Stimulated activated CD8-positive, alpha-beta memory T cell treated with anti-CD3 and anti-CD28 coated beads, Interleukin-4, amount 100 ng/mL, for 1 hour (primary cell): ENCODE measurements at places on chromosomes 1 and 21.

- DNase-seq = no peak
Observed at GRCh38 chr1:109764561-109765482, 1.1 kb upstream of the EPS8L3 start.

- DNase-seq = no peak
Observed at GRCh38 chr21:36097427-36098181, 27.8 kb downstream of the CBR1 start.

GRCh38 chr1:165898837-165899236, 71.4 kb downstream of the UCK2 start:
- DNase-seq = no peak

DNA sequence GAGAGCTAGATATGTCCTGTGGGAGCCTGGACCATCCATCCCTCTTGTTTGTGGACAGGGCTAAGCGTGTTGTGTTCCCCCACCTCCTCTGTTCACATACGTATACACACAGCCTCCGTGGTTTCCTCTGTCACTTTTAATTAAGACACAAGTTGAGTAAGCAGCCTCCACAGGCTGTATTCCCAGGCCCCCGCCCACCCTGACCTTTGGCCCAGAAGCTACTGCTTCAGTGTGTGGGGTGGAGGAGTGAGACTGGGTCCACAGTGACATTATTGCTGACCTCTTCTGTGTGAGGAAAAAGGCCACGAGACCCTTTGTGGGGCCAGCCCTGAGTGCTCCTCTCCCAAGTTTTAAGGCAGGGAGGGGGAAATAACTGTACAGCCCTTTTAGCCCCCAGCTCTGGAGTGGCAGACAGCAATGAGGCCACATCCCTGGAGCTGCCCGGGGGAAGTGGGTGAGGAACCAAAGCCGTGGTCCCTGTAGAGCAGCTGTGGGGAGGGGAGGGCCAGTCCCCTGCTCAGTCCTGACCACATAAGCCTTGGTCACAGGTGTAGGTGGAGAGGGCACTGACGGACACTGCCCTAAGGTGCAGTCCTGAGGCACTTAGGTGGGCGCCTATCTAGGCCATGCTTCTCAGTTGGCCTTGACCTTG, 4.4 kb downstream of the ELOVL1 start:
- no peak for DNase-seq

DNA sequence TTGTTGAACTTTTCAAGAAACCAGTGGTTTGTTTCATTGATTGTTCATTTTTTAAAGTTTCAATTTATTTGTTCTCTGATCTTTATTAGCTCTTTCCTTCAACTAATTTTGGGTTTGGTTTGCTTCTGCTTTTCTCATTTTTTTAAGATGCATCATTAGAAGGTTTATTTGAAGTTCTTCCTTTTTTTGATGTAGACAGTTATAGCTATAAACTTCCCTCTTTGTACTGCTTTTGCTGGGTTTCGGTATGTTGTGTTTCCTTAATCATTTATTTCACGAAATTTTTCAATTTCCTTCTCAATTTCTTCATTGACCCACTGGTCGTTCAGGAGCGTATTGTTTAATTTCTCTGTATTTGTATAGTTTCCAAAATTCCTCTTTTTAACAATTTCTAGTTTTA, 133.3 kb upstream of the GPR52 start:
- no peak for DNase-seq

DNA sequence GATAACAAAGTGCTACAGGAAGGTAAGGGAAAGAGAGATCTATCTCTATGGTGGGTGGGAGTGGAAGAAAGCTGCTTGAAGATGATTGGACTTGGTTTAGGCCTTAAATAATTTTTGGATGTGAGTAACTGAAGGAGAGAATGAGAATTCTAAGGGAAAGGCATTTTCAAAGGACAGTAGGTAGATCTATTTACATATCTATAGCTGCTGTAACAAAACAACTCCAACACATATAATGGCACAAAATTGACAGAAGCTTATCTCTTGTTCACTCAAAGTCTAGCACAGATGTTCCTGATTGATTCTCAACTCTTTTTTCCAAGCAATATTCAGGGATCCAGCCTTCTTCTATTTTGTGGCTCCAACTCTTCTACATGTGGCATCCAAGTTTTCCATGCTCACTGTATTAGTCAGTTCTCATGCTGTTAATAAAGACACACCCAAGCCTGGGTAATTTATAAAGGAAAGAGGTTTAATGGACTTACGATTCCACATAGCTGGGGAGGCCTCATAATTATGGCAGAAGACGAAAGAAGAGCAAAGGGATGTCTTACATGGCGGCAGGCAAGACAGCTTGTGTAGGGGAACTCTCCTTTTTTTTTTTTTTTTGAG, 3.1 kb upstream of the DDAH1 start:
- DNase-seq = no peak

- peak; percentile 50 for DNase-seq
Observed at GRCh38 chr1:31939484-31940329, 1.5 kb upstream of the PTP4A2 start.

- no peak for DNase-seq
Observed at GRCh38 chr1:235597867-235598553, 51.6 kb downstream of the GNG4 start.

DNA sequence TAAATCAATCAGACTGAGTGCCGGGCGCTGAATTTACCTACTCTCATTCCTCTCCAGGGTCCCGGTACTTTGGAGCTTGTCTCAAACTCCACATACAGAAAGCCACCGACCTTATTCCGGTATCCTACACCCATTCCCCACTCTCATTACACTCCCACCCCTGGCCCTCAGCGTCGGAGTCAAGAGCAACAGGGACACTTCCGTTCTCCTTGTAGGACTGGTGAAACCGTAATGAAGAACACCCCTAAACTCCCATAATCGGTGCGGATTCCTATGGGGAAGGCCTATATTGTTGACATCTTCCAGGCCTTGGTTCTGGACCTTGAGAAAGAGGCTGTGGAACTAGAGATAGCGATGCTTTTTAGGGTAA, 798 bp downstream of the ZBED6 start:
- DNase-seq = no peak

- DNase-seq = no peak
Observed at GRCh38 chr1:108884968-108885367, 8.2 kb downstream of the GPSM2 start.

DNA sequence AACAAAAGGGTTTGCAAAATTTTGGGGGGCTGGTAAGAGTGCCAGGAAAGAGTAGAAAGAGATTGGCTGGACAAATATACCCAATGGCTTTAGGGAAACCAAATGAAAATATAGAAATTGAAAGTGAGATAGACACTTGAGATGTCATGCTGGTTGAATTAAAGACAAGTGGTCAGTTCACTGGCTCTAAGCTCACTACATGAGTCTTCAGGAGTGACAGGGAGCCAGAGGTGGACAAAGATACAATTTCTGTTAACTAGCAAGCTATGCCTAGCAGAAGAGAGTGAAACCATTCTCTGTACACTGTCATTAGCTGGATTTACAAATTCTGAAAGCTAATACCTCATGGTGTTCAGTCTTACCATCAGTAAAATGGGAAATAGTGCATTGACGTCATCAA, 82.5 kb downstream of the TBX15 start:
- DNase-seq = no peak

- DNase-seq = no peak
Observed at GRCh38 chr1:97270508-97271307, 549.1 kb downstream of the PTBP2 start.

DNA sequence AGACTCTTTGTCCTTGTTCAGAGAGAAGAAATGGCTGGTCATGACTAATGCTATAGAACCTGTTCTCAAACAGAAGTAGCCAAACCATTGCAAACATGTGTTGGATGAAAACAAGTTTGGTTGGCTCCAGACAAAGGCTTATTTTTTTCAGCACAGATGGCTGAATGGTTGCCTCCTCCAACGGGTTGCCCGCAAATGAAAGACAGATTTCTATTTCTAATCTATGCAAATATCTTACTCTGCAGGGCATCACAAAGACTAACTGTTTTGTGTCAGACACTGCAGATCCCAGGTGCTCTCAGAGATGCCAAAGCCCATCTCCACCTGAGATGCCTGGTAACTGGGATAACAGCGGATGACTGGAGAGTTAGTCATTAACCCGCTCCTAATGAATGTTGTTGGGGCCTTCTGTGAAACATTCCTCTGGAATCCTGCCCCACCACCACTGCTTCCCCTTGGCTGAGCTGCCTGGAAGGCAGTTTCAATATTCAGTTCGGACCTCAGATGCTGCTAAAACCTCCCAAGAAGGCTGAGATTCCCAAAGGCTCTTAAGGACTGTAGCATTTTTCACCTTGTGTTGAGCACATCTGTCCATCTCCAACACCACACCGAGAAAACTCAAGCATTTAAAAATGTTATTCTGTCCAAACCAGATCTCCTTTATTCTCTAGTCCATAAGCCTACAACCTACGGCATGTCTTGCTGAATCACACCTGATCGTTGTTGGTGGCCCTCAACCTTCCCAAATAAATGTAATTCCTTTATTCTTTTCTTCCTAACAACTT, 104.4 kb downstream of the PTPN14 start:
- DNase-seq = no peak

GRCh38 chr1:186831168-186831567, 2.4 kb downstream of the PLA2G4A start:
- DNase-seq = no peak

GRCh38 chr1:156551066-156551643, 21.2 kb downstream of the IQGAP3 start:
- no peak for DNase-seq

DNA sequence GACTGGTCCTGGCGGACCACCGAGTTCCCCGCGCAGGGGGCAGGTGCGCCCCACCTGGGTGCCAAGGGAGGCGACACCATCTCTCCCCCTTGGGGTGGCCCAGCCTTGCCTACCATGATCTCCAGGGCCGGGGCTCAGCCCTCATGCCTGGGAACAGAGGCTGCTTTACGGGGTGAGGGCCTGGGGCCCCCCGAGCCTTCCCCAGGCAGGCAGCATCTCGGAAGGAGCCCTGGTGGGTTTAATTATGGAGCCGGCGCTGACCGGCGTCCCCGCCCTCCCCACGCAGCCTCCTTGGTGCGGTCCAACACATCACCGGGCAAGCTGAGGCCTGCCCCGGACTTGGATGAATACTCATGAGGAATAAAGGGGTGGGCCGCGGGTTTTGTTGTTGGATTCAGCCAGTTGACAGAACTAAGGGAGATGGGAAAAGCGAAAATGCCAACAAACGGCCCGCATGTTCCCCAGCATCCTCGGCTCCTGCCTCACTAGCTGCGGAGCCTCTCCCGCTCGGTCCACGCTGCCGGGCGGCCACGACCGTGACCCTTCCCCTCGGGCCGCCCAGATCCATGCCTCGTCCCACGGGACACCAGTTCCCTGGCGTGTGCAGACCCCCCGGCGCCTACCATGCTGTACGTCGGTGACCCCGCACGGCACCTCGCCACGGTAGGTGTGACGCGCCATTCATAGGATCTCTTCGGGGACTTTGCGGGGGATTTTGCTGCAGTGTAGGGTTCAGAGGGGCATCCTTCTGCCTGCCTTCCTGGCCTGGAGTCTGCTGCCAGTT, 38.2 kb downstream of the TP73 start:
- no peak for DNase-seq

DNA sequence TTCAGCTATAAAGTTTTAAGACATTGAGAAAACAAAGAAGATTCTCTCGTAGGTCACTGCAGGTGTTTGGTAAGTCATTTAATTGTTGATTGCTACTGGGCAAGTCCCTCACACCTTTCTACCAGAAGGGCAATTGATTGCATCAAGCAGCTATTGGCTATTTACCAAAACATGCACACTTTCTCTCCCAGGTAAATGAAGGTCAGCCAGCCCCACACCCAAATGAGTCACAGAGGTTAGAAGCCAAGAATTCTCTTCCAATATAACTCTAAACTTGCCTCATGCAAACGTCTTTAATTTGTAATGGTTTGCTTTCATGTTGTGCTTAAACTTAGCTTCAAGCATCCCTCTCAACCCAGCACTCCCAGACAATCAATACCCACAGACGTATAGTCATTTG, 475.3 kb upstream of the ADGRL2 start:
- no peak for DNase-seq

DNA sequence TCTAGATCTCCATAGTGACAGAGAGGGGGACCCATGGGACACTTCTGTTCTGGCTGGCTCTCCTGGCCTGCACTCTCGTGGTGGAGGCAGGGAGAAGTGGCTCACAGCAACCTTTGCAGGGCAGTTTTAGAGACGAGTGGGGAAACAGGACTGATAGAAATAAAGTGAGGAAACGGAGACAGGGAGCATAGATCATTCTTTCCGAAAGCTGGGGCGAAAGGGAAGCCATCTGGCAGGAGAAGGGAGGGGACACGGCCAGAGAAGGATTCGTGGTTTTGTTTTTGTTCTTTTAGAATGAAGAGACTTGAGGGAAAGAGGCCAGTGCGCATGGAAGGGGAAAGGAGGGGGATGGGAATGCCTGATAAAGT, 3.5 kb downstream of the TIE1 start:
- no peak for DNase-seq

DNA sequence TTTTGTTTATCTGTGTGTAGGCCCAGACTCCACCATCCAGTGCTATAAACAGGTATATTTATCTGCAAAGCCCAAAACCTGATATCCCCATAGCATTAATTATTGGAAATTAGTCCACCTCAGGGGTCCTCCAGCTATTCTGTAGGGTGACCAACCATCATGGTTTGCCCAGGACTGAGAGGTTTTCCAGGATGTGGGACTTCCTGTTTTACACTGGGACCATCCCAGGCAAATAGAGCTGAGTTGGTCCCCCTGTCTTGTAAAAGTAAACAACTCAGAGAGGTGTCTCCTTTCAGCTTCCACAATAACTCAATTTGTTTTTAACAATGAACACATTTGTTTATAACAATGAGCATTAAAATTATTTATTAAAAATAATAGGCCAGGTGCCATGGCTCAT, 7.8 kb upstream of the CELA2B start:
- no peak for DNase-seq

- DNase-seq = no peak
Observed at GRCh38 chr1:28917757-28918118, 3.4 kb downstream of the EPB41 start.

GRCh38 chr1:22975694-22976093, 3.0 kb upstream of the LACTBL1 start:
- no peak for DNase-seq

- no peak for DNase-seq
Observed at GRCh38 chr1:201307231-201307630, 23.9 kb downstream of the PKP1 start.

GRCh38 chr1:196779093-196779492, 4.5 kb downstream of the CFHR3 start:
- no peak for DNase-seq

GRCh38 chr1:39199593-39199992, 4.9 kb upstream of the MACF1 start:
- no peak for DNase-seq

- DNase-seq = no peak
Observed at GRCh38 chr1:36034692-36035091, 49.2 kb upstream of the TEKT2 start.

DNA sequence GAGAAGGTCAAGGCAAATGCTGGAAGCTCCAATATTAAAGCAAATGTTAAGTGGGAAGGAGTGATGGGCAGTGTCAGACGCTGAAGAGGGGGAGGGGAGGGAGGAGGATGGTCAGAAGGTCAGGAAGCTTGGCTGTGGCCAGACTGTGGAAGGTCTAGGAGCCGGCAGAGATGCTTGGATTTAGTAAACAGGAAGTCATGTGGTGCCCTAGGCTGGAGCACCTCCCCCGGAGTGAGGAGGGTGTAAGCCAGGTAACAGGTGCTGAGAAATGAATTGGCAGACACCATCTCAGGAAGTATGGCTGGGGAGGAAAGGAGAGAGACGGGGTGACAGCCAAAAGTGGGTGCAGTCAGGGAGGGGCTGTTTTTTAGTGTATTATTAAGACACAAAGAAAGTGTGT, 17.7 kb downstream of the CSMD2 start:
- no peak for DNase-seq

- no peak for DNase-seq
Observed at GRCh38 chr21:37208741-37209225, 58.4 kb downstream of the VPS26C start.

GRCh38 chr1:30412241-30413110, 310.9 kb downstream of the MATN1 start:
- DNase-seq = no peak
